ENCODE measurements at places on chromosomes 13 and 19.
A peak's percentile ranks its signal among the peaks of the same experiment; 100 is the strongest.

DNA sequence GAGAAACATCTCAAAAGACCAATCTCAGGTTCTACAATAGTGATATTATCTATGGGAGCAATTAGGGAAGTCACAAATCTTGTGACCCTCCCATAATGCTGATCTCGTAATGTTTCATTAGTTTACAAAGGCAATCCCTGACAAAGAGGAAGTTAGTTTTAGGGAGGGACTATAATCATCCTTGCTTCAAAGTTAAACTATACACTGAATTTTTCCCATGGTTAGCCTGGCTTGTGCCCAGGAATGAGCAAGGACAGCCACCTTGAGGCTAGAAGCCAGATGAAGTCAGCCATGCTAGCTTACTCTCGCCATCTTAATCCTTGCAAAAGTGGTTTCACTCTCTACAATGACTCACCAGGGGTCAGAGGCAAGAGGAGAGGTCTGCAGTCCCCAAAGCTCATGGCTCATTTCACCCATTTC is 5.4 kb downstream of the CEACAM3 start:
- no peak for DNase-seq

GRCh38 chr19:19006213-19006612 is 27.1 kb downstream of the SUGP2 start:
- DNase-seq = no peak

- no peak for DNase-seq
Measured at GRCh38 chr13:22744688-22745452, 435.9 kb upstream of the SGCG start.

DNA sequence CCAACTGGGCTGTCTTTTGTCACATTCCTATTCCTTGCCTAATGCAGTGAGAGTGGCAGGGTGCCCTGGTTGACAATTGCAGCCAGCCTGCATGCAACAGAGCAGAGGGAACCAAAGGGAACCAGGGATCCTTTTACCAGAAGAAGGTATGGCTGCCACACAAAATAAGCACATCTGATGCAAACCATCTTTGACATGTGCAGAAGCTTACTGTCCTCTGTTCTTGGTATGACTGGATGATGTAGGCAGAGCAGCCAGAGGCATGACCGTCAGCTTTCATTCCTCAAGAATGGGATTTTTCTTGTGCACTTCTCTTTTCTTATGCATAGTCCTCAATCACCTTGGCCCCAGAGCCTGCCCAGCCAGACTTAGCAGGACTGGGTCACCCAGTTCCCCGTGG is 116.1 kb downstream of the UQCRFS1 start:
- no peak for DNase-seq

DNA sequence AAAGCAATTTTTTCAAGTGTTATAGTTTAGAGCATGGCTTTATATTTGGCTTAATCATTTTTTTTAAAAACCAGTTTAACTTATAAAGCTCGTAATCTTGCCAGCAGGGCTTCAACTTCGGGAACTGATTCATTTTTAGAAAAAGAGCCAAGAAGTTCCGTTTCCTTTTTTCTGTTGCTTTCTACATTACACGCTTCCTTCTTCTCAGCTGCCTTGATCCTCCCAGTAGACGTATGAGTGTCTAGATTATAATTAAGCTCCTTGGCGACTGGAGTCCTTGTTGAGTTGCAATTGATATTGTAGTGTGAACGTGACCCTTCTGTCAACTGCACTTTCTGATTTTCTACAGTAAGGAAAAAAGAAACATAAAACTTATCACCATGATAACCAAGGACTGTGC is 497.2 kb downstream of the DIAPH3 start:
- DNase-seq = no peak

- DNase-seq = no peak
Measured at GRCh38 chr19:6209233-6209632, 70.5 kb downstream of the MLLT1 start.

- no peak for DNase-seq
Measured at GRCh38 chr13:98570929-98571372, 6.0 kb downstream of the STK24 start.

DNA sequence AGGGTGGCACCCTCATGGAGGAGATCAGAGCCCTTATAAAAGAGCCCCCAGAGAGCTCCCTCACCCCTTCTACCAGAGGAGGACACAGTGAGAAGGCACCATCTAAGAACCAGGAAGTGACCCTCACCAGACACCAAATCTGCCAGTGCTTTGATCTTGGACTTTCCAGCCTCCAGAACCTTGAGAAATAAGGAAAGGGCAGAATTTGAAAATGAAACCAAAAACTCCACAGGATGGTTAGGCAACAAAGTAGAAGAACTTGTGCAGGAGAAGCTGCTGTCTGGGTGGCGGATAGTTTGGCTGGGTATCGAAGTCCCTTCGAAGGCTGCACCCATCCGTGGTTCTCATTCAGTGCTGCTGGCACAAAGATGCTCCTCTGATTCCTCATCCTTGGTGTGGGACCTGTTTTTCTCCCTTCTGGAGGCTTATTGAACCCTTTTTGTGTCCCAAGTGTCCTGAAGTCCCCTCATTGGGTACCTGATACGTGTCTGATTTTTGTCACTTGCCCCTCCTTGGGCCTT is 130.8 kb downstream of the KDM4B start:
- no peak for DNase-seq

DNA sequence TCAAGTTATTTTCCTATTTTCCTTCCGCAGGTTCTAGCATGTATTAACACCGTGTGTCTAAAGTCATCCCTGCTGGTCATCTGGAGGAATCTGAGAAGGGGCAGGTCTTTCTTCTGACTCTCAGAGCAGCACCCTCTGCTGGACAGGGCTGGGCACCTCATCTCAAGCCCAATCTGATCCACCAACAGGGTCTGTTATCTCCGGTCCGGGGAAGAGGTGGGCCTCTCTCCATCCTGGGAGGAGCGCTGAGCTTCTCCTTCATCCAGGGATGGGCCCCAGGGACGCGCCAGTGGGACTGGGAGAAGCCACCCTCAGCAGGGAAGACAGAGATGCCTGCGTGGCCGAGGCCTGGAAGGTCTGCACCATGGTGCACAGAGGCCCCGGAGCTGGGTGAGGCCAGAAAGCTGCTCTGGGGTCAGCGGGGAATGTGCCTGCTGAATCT is 26.0 kb upstream of the ZNF331 start:
- DNase-seq = peak; percentile 91

DNA sequence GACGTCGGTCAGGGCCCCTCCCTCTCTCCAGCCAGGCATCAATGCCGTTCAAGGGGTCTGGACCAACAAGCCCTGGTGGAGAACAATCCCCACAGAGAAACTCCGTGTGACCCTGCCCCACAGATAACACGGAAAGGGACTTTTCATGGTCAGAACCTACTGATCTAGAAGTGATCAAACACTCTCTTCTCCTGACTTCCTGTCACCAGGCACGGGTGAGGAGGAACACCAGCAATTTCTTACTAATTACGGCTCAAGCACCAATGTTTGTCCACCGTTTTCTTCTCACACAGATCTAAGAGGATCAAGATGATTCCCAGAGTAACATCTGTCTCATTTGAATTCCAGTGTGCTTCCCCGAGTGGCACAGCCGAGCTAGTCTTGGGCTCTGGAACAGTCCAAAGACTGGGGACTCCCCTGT is 11.8 kb downstream of the RASA3 start:
- peak; percentile 39 for DNase-seq

- no peak for DNase-seq
Measured at GRCh38 chr19:49551531-49551930, 23.7 kb downstream of the RCN3 start.

DNA sequence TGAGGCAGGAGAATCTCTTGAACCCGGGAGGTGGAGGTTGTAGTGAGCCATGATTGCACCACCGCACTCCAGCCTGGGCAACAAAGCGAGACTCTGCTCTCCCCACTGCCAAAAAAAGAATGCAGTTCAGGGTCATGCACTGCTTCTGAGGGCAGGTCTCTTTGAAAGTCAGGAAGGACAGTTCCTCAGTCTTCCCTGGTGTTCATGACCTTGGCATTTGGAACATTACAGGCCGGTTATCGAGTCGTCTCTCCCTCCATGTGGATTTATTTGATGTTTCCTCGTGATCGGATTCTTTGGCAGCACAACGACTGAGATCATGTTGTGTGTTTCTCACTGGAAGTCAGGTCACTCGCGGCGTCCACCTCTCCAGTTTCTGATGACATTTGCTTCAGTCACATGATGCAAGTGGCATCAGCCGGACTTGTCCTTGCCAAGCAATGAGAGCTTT is 17.2 kb downstream of the FGF21 start:
- DNase-seq = no peak

DNA sequence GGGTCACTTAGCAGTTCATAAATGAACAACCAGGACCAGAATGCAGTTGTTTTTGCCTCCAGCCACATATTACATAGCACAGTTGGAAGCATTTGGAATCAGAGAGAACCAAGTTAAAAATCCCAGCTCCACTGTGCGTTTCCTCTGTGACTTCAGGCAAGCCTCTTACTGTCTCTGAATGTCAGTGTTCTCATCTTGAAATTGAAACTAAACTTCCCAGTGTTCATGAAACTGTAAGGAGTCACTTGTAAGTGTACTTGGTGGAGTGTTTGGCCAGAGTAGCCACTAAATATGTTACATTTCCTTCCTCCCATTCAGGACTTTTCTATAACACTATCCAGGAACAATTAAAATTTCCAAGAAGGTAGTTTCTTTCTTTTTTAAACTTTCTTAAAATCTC is 276.8 kb downstream of the KCNRG start:
- no peak for DNase-seq

DNA sequence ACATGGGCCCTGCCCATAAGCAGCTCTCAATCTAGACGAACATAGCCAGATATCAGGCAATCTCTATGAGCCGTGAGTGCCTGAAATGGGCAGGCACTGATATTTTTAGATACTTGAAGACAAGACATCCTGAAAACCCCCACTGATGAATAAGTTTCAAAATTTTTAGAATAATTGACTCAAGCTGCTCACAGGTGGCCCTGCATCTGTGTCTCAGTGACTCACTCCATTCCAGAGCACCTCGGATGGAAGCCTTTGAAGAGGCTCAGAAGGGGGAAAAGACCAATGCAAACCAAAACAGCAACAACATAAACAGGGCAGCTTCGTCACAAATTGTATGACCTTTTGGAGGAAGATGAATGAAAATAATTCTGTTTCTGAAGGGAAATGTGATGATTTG is 42.8 kb upstream of the SLC46A3 start:
- no peak for DNase-seq

DNA sequence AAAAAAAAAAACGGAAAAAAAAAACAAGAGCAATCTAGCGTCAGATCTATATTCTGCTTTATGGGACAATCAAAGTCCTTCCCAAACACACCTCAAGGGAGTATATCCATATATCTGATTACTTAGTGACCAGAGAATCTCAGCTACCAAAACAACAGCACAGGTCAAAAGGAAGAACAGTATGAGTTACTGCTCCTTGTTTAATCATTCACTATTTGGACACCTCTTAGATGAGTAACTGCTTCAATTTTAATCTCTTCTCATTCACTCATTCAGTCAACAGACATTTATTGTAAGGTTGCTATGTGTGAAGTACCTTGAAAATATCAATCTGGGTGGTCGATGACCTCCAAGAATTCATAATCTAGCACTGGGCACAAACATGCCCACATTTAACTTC is 193.2 kb downstream of the IRS2 start:
- no peak for DNase-seq

DNA sequence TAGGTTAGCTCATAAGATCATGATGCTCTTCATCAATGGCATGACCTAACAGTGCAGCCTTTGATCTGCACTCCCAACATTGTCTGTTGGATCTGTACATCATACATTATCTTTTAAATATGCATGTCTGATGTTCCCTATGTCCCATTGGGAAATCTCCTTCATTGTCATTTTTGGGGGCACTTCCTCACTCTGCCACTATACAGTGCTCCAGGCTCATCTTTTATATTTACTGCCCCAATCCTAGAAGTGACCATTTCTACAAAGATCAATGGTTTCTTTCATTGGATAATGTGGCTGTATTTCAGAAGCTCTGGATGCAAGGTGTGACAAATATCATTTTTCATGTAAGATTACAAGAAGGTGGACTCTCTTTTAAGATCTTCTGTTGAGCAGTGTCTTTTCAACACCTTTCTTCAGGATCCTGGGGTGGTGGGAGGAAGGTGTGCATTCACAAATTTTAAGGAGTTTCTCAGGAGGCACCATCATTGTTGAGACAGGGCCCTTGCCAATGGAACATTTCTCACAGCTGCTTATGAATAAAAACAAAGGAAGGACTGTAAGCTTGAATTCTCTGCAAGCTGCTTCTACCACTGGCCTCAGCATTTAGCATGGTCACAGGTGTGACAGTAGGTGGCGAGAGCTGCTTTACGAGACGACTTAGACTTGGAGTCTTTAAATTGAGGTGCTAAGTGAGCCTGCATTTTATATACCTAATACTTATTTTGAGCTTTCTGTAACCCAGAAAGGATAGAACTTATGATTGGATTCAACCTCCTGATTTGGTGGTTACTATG is 403.0 kb downstream of the LMO7 start:
- DNase-seq = no peak

DNA sequence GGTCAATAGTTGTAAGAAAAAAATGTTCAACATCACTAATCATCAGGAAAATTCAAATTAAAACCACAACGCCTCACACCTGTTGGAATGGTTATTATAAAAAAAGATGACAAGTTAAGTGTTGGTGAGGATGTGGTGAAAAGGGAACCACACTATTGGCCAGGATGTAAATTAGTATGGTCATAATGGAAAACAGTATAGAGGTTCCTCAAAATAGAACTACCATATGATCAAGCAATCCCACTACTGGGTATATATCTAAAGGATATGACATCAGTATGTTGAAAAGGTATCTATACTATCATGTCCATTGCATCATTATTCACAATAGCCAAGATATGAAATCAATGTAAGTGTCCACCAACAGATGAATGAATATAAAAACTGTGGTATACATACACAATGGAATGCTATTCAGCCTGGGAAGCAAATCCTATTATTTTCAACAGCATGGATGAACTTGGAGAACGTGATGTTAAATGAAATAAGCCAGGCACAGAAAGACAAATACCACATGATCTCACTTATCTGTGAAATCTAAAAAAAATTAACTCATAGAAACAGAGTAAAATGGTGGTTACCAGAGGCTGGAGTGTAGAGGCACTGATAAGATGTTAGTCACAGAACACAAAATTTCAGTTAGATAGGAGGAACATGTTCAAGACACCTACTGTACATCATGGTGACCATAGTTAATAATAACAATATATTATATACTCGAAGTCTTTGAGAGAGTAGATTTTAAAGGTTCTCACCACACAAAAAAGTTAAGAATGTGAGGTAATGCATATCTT is 56.6 kb downstream of the TBC1D4 start:
- DNase-seq = no peak

- DNase-seq = peak; percentile 96
Measured at GRCh38 chr13:57286511-57287098, 119.6 kb downstream of the PRR20E start.

GRCh38 chr13:25632166-25632888 is 260.6 kb downstream of the ATP8A2 start:
- DNase-seq = peak; percentile 27
